ENCODE measurements at places on chromosomes 3 and 15. TPM values are rescaled to one million over a fixed set of nuclear protein-coding genes. Genes with fewer than 3 reads are reported as not detected.

DNA sequence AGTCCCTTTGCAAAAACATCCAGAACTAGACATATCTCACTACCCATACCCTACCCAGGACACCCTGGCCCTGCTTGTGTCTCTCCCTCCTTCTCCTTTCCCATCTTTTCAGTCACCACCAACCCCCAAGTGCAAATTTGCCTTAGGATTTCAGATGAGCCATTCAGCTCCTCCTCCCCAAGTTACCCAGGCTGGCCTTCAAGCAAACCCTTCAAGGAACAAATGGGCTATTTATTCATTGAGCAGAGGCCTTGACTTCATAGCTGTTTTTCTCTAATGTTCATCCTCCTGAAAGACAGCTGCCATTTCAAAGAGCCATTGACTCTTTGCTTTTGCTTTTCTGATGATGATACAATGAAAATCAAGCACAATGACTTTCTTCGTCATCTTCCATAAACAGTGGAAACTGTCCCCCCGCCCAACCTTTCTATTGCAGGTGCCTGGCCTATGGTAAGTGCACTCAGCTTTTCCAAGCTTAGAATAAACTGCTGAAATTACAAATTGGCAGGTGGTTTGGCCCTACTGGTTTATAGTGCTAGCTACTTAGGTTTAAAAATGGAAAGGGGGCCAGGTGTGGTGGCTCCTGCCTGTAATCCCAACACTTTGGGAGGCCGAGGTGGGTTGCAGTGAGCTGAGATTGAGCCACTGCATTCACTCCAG lies 26.1 kb upstream of the KLHL6 start:
- peaks cover 27% of the 10 kb centered on the region for H3K4me1 ChIP-seq
- no peak for DNase-seq
- H3K36me3 ChIP-seq = no peaks in the 10 kb centered on the region
- H3K4me3 ChIP-seq = no peak overlapping the region

- no peaks in the 10 kb centered on the region for H3K4me1 ChIP-seq
- H3K36me3 ChIP-seq = no peaks in the 10 kb centered on the region
- DNase-seq = no peak
- no peak overlapping the region for H3K4me3 ChIP-seq
- H3K27ac ChIP-seq = no peak overlapping the region
These were observed 119.5 kb upstream of the PRICKLE2 start for GRCh38 chr3:64344721-64345207.

- H3K27me3 ChIP-seq = no peaks in the 10 kb centered on the region
- no peak overlapping the region for H3K27ac ChIP-seq
- no peak overlapping the region for H3K4me3 ChIP-seq
These were observed 923.1 kb downstream of the TBL1XR1 start for GRCh38 chr3:176274161-176274560.

GRCh38 chr3:45690336-45691035 lies 1.3 kb downstream of the SACM1L start:
- peak overlapping the region; percentile 87 for H3K27ac ChIP-seq
- H3K27me3 ChIP-seq = no peaks in the 10 kb centered on the region
- peak overlapping the region; percentile 90 for H3K4me3 ChIP-seq
- H3K4me1 ChIP-seq = peaks cover 51% of the 10 kb centered on the region
- 0 out of 3 replicates have a peak, but pooled peaks cover 3% of the 10 kb centered on the region for H3K36me3 ChIP-seq

DNA sequence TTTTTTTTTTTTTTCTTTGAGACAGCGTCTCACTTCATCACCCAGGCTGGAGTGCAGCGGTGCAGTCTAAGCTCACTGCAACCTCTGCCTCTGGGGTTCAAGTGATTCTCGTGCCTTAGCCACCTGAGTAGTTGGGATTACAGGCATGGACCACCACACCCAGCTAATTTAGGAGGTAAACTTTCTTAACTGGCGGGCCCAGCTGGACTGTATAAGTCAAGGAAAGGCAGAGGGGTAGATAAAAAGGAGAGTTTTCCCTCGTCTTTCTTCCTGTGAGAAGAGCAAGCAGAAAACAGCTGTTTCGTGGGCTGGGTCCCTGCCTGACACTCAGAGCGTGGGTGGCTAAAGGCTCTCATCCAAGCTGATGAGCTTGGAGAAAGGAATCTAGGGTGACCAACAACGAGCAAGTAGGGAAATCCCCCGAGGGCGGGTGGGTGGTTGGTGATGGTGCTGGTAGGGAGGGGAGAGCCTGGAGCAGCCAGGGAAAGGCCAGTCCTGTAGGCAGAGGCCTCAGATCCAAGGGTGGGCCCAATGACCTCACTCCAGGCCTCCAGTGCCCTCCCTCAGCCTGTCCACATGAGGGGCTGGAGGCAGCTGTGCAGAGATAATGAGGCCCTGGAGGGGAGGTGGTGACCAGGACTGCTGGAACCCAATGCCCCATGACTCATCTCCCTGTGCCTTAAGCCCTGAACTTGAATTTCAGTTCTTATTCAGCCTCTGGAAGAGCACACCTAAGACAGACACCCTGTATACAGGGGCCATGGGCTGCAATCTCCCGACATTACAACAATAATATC lies 43.1 kb upstream of the LIMD1 start:
- peaks cover 10% of the 10 kb centered on the region for H3K4me1 ChIP-seq
- H3K27me3 ChIP-seq = no peaks in the 10 kb centered on the region
- DNase-seq = peak; percentile 13
- H3K36me3 ChIP-seq = peaks cover 6% of the 10 kb centered on the region

DNA sequence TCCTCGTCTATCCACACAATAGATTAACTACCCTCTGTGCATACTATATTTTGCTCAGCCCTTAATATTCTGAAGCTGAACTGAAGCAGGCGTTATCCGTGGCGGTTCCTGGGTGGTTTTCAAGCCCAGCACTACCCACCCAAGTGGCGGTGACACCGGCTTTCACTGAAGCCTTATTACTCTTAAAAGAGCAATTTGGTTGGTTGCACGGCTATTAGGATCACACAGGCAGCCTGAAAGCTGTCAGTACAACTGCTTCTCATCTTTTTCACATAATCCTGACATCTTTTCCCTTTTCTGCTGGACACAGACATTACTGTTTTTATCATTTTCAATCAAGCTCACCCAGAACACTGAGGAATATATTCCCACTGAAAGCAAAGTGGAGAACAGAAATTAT lies 525.3 kb upstream of the ZNF717 start:
- H3K27me3 ChIP-seq = no peaks in the 10 kb centered on the region
- H3K4me1 ChIP-seq = no peaks in the 10 kb centered on the region
- H3K27ac ChIP-seq = no peak overlapping the region
- no peak for DNase-seq
- no peaks in the 10 kb centered on the region for H3K36me3 ChIP-seq

DNA sequence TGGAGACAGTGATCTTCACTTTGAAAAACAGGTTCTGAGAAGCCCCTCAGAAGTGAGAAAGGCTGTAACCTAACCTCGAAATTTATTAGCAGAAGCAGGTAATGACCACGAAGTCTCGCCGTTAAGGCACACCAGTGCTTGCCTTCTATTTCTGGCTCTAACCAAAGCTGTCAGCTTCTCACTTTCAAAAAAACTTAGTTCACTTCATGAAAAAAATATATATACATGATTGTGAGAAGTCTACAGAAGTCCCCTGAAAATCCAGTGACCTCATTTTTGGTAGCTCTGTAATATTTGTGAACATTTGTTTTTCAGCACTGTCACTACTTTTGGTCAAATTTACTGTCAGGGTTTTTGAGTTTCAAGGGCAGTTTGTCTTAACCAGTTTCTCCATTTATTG lies 19.1 kb upstream of the AKAP13 start:
- no peak for DNase-seq
- H3K4me1 ChIP-seq = no peaks in the 10 kb centered on the region
- H3K27me3 ChIP-seq = peaks cover under 1% of the 10 kb centered on the region
- no peak overlapping the region for H3K4me3 ChIP-seq
- H3K36me3 ChIP-seq = no peaks in the 10 kb centered on the region

GRCh38 chr3:17342119-17342518 lies 400.3 kb downstream of the TBC1D5 start:
- H3K27ac ChIP-seq = no peak overlapping the region
- no peaks in the 10 kb centered on the region for H3K36me3 ChIP-seq
- no peak for DNase-seq
- no peaks in the 10 kb centered on the region for H3K4me1 ChIP-seq
- H3K4me3 ChIP-seq = no peak overlapping the region

DNA sequence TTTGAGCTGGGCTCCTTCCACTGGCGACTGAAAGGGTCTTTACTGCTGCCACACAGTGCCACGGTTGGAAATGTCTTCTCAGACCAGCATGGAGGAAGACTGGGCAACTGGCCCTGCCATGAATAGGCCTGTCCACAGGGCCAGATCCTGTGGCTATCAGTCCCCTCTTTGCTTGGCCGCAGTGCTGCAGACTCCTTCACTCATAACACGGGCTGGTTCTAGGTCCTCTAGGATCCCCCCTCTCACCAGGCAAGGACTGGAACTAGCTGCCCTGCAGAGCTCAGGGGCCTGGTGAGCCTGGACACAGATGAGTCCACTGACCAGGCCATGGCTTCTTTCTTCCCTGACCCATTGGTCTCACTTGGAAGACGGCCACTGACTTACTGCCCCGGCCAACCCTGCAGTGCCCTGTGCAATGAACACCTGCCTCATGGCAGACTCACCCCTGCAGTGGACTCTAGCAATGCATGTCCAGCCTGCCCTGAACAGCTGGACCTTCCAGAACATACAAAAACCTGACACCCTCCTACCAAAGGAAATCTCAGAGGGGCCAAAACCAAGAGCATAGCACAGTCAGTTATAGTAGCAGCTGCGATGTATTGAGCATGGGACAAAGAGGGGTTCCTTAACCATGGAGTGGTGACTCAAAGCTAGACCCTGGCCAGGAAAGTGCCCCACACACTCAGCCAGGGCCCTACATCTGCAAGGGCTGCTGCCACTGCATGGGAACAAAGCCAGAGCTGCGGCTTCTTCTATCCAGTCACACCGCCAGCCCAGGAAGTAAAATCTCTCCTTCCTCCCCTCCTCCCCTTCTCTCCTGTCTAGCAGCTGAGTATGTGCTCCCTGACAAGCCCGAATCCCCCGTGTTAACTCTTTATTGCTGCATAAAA lies 72.1 kb upstream of the ITGA11 start:
- no peaks in the 10 kb centered on the region for H3K36me3 ChIP-seq
- H3K27me3 ChIP-seq = no peaks in the 10 kb centered on the region
- H3K4me1 ChIP-seq = no peaks in the 10 kb centered on the region

GRCh38 chr3:70111411-70111810 lies 111.9 kb downstream of the SAMMSON start:
- no peak for DNase-seq
- no peak overlapping the region for H3K27ac ChIP-seq
- H3K36me3 ChIP-seq = no peaks in the 10 kb centered on the region
- no peaks in the 10 kb centered on the region for H3K27me3 ChIP-seq

DNA sequence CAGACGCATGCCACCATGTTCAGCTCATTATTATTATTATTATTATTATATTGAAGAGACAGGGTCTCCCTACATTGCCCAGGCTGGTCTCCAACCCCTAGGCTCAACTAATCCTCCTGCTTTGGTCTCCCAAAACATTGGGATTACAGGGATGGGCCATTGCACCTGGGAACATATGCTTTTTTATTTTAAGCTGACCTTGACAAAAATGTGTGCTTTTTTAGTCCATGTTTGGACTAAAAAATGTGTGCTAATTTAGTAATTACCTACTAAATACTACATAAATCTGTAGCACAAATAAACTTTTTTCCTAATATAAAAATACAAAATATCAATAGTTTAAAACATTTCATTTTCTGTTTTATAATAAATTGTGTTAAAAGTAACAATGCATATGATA lies 693.2 kb downstream of the ROBO1 start:
- H3K36me3 ChIP-seq = no peaks in the 10 kb centered on the region
- no peak for DNase-seq
- H3K27ac ChIP-seq = no peak overlapping the region
- no peaks in the 10 kb centered on the region for H3K4me1 ChIP-seq

DNA sequence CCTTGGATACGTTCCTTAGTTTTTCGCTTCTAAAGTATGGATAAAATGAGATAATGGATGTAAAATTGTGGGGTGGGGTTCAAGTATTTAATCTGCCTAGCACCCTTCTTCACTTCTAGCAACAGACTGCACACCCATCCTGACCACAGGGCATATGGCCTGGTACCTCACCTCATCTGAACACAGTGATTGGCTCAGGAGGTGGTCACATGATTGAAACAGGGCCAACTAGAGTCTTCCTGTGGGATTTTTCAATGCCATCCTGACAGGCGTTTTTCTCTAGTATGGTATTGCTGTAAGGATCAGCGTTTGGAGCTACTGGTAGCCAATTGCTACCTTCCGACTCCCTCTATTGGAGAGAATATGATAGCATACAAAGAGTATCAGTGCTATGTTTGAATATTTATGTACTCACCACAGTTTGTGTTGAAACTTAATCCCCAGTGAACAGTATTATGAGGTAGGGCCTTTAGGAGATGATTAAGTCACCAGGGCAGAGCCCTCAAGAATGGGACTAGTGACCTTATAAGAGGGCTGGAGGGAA lies 172.2 kb downstream of the PPM1L start:
- H3K27ac ChIP-seq = no peak overlapping the region
- no peaks in the 10 kb centered on the region for H3K4me1 ChIP-seq

- H3K27me3 ChIP-seq = no peaks in the 10 kb centered on the region
- H3K36me3 ChIP-seq = peaks cover 32% of the 10 kb centered on the region
- H3K4me1 ChIP-seq = peaks cover 1% of the 10 kb centered on the region
- DNase-seq = no peak
- no peak overlapping the region for H3K4me3 ChIP-seq
- H3K27ac ChIP-seq = no peak overlapping the region
These were observed 202.0 kb downstream of the GHSR start for GRCh38 chr3:172246107-172246844.

GRCh38 chr3:4449043-4449805 lies 17.8 kb downstream of the SUMF1 start:
- no peak overlapping the region for H3K4me3 ChIP-seq
- no peak overlapping the region for H3K27ac ChIP-seq
- H3K27me3 ChIP-seq = no peaks in the 10 kb centered on the region
- H3K36me3 ChIP-seq = peaks cover 36% of the 10 kb centered on the region
- DNase-seq = no peak

- H3K4me1 ChIP-seq = peaks cover 45% of the 10 kb centered on the region
- no peaks in the 10 kb centered on the region for H3K36me3 ChIP-seq
- H3K27ac ChIP-seq = peak overlapping the region; percentile 82
- peak overlapping the region; percentile 92 for H3K4me3 ChIP-seq
- peak; percentile 35 for DNase-seq
These were observed 818 bp downstream of the SLC4A7 start for GRCh38 chr3:27483117-27484014.

DNA sequence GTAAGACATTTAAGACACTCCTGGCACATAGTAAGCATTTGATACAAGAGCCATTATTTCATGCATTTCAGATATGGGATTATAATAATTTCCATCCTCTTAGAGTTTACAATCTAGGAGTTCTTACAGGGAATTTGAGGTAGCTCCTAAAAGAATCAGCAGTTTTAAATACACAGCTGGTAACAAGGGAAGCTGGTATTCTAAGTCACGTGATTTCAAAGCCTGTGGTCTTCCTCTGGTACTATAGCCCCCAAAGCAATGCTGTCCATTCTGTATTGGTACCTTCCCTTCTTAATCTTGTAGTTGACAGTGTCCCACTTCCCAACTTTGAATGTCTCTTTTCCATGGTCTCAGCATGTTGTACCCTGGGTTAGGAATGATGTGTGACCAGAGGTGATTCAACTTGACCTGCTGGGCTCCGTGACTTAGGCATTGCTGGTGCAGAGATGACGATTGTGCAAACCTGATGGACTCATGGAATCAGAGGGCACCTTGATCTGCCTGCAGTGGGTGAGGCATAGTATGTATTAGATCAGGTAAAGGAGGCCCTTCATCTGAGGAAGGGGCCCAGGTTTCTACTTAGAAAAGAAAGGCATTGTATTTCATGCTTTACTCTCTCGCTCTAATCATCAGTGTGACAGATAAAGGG lies 122.9 kb downstream of the AKAP13 start:
- no peaks in the 10 kb centered on the region for H3K27me3 ChIP-seq
- peaks cover 8% of the 10 kb centered on the region for H3K4me1 ChIP-seq
- H3K4me3 ChIP-seq = no peak overlapping the region

Gene TMEM212
- total RNA-seq = not detected

Gene BOC
- total RNA-seq = not detected

Gene ZNF621
- total RNA-seq = 13.2 TPM

Gene TMCC1
- 12.1 TPM for total RNA-seq

Gene OR5H14
- total RNA-seq = not detected

Gene MESP2
- not detected for total RNA-seq
